ENCODE measurements at places on chromosomes 1 and 21.
A peak's percentile ranks its signal among the peaks of the same experiment; 100 is the strongest.

GRCh38 chr1:54577612-54578011 lies 29.6 kb downstream of the ACOT11 start:
- DNase-seq, result peak; percentile 79

- DNase-seq, result no peak
Observed at GRCh38 chr1:2589431-2590232, 3.1 kb downstream of the PRXL2B start.

DNA sequence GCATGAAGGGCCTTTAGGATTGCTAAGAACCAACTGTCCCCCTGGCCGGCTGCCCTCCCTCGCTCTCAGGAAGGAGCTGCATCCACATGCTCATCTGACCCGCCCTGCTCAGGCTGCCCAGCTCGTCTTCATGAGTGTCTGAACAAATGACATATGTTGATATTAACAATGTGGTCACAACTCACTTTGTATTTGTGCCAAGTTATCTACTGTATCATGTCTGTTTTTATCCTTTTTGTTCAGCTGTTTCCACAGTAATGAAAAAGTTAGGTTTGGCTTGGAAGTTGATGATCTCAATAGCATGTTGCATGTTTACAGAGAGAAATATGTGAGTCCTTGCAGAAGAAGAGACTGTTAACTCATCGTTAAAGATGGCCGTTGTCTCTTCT lies 75.1 kb downstream of the PHTF1 start:
- peak; percentile 20 for DNase-seq

DNA sequence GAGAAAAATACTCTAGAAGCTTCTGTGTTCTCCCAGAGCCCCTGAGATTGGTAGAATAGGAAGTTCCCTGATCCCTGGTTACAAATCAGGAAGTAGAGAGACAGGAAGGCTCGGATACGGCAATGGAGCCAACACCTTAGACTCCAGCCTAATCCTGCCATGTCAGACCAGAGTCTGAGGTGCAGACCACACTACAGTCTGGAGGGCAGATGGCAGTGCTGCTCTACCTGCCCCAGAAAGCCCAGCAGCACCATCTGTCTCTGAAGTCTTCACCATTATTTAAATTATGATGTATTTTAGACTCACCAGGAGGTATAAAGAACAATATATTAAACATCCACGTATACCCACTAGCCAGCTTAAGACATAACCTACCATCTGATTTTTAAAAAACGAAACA lies 93.0 kb downstream of the MTR start:
- no peak for DNase-seq

DNA sequence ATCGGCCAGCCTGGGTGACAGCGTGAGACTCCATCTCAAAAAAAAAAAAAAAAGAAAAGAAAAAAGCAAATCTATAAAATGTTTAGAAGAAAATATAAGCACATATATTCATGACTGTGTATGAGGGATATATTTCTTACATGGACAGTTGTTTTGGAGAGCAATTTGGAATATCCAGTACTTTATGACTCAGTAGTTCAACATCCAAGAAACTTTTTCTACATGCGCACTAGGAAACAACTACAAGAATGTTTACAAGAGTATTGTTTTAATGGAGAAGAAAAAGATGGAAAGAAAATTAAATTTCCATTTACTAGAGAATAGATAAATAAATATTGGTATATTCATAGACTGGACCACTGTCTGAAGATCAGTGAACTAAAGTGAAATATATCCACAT lies 77.5 kb downstream of the MAST2 start:
- peak; percentile 64 for DNase-seq

- peak; percentile 78 for DNase-seq
Observed at GRCh38 chr1:13651279-13651678, 48.7 kb upstream of the PRDM2 start.

- peak; percentile 1 for DNase-seq
Observed at GRCh38 chr1:165053351-165053750, 303.2 kb downstream of the LMX1A start.

DNA sequence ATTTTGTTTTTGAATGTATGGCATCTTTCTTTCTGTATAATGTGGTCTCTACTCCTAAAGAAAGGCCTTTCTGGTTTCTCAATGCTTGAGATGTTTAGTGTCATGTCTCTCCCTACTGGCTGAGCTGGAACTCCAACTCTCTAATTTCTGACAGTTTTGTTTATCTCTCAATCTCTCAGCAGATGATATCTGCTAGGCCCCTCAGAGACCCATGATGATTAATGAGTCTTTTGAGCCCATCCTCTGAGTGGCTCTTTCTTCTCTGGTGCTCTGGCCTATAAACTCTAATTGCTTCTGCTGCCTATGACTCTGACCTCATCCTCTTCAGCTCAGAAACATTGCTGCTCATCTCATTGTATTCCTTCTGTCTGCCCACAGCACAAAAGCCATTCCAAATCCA lies 46.6 kb downstream of the CRB1 start:
- no peak for DNase-seq

DNA sequence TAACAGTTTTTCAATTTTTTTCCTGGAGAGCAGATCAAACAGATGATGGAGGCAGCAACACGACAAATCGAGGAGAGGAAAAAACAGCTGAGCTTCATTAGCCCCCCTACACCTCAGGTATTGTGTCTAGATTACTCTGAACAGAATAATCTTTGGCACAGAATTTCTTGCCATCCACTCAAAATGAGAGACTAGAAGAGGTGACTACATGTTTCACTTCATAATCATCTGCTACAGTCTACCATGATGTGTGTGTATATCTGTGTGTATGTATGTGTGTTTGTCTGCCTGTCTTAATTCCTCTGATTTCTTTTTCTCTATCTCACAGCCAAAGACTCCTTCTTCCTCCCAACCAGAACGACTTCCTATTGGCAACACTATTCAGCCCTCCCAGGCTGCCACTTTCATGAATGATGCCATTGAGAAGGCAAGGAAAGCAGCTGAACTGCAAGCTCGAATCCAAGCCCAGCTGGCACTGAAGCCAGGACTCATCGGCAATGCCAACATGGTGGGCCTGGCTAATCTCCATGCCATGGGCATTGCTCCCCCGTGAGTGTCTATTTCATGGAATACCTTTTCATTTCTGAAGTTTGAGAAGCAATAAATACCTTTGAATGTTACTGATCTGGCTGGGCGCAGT lies 11.4 kb downstream of the PRPF3 start:
- no peak for DNase-seq

GRCh38 chr21:26098772-26099397 lies 71.7 kb downstream of the APP start:
- DNase-seq, result peak; percentile 35

DNA sequence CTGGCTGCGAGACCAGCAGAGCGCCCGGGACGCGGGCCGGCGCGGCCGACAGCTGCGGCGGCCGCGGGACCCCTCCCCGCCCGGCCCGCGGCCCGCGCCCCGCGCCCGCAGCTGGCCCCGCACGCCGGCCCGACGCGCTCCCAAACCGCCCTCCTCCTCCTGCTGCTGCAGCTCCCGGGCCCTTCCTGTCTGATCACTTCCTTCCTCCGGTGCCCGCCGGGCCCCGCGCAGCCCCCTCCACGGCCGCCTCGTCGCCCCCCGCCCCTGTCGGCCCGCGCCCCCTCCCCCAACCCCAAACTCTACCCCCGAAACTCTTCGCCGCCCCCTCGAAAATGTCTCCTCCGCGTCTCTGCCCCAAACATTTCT lies 594 bp downstream of the LUZP1 start:
- no peak for DNase-seq

GRCh38 chr1:192538407-192539296 lies 36.9 kb upstream of the RGS1 start:
- DNase-seq, result peak; percentile 75

DNA sequence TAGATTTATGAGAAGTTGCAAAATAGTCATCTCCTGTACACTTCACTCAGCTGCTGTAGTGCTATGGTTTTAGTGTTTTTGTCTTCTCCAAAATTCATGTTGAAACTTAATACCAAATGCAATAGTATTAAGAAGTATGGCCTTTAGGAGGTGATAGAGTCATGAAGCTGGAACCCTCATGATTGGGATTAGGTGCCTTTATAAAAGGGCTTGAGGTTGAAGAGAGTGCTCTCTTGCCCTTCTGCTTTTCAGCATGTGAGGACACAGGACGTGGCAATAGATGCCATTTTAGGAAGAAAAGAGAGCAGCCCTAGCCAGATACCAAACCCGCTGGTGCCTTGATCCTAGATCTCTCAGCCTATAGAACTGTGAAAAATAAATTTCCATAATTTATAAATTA lies 87.6 kb downstream of the CTH start:
- DNase-seq, result no peak

- DNase-seq, result peak; percentile 5
Observed at GRCh38 chr1:4397196-4397595, 257.2 kb upstream of the AJAP1 start.

DNA sequence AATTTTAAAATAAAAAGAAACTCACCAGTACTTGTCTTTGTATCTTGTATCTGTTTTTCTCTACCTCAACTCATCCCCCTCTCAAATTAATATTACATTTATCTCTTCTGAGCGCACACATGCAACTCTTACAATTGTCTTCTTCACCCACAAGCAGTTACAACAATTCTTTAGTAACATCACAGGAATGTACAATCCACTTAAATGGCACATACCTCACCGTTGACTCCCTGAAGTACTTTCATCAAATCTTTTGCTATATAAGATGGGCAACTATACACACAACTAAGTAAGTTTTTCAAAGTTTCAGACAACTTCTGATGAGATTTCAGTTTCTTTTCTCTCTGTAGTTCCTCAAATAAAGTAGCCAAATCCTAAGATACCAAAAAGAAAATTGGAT lies 28.3 kb downstream of the HEATR1 start:
- peak; percentile 74 for DNase-seq

- DNase-seq, result peak; percentile 86
Observed at GRCh38 chr1:33086384-33086850, 5.5 kb downstream of the AZIN2 start.

- DNase-seq, result no peak
Observed at GRCh38 chr1:215617979-215618378, 50.9 kb downstream of the KCTD3 start.

DNA sequence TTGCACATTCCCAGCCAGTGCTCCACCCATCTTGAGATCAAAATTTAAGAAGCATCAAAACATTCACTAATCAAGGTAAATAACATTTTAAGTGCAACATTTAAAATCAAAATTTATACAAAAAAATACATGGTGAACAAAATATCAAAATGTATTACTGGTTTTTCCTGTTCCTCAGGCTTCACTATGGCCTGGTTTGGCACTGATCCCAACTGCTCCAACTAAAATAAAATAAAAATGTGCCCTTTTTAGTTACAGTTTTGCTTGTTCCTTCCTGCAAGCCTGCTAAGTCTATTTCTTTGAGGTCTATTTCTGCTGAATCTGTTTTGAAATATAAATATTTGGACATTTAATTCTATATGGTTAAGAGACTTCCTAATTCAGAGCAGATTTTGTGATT lies 54.9 kb downstream of the ADAMTS1 start:
- DNase-seq, result no peak

DNA sequence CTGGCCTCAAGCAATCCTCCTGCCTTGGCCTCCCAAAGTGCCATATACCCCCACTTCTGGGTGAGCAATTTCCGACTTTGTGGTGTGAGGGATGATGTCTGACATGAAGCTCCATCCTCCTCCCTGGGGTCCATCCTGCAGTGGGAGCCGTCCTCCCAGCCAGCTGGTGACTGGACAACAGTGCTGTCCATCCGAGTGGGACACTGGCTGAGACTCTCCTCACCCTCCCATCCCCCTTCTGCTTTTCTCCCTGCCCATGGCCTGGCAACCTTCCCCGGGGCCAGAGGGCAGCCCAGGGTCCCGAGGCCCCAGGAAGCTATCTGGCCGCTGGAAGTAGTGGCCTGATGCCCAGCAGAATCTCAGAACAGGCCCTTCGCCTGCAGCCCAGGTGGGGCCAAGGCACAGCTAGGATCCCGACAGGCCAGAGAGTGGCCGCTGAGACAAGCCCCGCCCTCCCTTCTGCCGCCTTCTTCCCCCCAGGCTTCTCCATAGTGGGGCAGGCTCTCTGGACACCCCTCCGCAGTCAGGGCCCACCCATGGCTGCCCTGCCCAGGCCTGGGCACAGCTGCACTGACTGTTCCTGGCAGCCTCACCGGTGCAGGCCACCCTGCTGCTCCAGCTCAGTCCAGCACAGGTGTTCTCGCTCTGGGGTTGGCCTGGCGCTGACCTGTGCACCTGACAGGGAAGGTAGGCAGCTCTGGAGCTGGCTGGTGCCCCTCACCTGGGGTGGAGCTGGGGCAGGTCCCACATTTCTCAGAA lies 8.4 kb upstream of the FAAP20 start:
- DNase-seq, result no peak

GRCh38 chr1:184379111-184379752 lies 7.6 kb upstream of the C1orf21 start:
- DNase-seq, result no peak

- DNase-seq, result no peak
Observed at GRCh38 chr1:181083842-181084605, 4.5 kb upstream of the IER5 start.

- DNase-seq, result no peak
Observed at GRCh38 chr1:62712336-62713243, 24.4 kb upstream of the DOCK7 start.

GRCh38 chr1:201742955-201743805 lies 85.8 kb upstream of the IPO9 start:
- peak; percentile 75 for DNase-seq

GRCh38 chr1:37237948-37238347 lies 203.6 kb upstream of the GRIK3 start:
- no peak for DNase-seq

- DNase-seq, result no peak
Observed at GRCh38 chr1:111873460-111874030, 115.9 kb downstream of the KCND3 start.

DNA sequence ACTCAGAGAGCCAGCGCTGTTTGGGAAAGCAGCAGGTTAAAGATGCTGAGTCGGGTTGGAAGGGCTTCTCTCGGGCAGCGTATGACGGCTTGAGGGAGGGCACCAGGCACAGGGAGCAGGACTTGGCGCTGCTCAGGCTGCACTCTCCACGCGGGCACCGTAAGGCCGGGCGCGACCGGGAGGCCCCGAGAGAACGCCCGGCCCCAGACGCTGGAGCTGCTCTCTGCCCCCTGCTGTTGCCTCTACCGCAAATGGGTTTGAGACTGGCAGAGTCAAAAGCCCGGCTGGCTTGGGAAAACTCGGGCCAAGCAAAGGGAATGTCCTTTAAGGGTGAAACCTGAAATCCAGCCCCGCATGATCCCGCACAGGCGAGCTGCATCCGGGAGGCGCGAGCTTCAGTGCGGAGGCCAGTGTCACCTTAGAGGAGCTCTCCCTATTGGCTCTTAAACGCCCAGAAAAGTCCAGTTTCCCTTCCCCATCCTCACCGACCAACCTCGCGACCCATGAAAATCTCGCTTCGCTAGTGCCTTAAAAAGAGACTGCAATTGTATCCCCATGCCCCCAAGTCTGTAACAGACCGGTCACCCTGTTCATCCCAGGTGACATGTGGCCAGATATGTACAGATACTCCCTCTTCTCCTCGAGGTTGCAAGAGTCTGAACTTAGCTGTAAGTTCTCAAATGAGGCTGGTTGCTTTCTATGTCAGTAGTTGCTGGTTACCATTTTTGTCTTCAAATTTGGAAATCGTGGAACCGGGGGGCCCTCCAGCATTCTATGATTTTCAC lies 1.1 kb downstream of the PRRX1 start:
- peak; percentile 74 for DNase-seq

- DNase-seq, result no peak
Observed at GRCh38 chr1:91545506-91546300, 45.1 kb downstream of the CDC7 start.

Measured in fibroblast of lung (primary cell).